ENCODE measurements at places on chromosomes 2 and 18.

DNA sequence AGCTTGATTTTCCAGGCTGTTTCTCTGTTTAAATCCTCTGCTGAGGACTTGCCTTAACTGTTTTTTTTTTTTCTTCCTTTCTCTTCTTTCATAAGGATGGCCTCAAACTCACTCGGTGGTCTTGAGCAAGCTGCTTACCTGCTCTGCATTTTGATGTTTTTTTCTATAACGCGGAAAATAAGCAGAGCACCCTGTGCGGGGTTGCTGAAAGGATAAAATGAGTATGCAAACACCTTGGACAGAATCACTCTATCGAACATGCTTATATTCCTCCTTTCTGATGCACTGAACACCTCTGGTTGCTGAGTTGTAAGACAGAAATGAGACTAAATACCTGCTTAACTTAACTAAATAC is 41.1 kb upstream of the DSC1 start:
- DNase-seq: no peak

DNA sequence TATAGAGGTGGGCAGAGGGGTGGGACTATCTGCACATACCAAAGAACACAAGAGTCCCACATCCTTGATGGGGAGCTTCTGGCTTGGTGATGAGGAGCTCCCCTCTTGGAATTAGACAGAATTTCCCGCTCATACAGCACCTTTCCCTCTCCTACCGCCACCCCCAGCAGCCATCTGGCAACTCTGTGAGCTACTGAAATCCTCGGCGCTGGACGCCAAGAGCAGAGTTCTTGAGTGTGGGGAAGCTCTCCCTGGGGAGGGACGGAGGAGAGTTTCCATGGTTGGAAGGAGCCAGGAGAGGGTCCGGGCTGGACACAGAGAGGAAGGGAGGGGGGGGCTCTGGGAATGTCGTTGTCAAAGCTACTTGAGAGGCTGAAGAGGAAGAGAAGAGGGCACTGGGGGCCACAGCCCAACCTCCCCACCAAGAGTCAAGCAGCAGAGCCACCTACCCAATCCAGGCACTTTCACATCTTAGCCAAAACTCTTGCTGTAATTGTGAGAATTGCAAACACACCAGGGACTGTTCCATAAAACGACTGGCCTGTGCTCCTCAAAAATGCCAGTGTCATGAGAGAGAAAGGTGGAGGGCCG is 89.4 kb upstream of the MCFD2 start:
- no peak for DNase-seq

DNA sequence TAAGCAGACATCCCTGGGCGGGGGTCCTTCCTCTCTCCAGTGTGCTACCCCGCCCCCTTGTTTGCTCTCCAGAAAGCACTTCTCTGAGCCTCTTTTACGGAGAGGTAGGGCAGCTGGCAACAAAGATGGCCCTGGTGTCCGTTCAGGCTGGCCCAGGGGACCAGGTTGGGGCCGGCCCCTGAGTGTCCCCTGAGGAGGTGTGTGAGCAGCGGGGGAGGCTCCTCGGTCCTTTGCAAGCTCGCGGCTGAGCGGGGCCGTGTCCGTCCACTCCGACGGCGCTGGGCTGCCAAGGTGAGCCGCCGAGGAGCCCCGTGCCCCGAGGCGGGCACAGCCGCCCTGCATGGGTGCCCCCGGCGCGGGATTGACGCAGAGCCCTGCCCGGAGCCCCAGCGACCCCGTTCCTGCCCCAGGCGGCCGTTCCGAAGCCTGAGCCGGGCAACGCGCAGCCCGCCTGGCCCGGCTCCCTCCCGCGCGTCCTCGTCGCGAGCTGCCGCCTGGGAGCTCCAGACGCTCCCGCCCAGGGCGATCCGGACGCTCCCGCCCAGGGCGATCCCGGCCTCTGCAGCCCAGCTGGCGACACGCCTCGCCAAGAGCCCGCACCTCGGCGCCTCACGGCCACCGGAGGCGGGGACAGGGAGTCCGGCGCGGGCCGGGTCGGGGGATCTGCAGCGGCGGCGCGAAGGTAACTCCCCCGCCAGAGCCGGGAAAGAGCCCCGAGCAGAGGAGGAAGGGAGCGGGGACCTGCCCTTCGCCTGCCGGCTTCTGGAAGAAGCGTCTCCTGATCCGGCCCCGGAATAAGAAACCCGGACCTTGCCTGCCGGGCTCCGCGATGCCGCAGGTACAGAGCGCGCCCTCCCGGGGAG is at the start of gene PROKR1:
PROKR1 (plus strand) TSS at position 569 of the 863 bp plus-strand sequence. CDS start 2,243 bp downstream, outside the sequence.
- DNase-seq: peak; percentile 22

GRCh38 chr2:237626813-237627440 is 460 bp upstream of the LRRFIP1 start:
- DNase-seq: no peak

DNA sequence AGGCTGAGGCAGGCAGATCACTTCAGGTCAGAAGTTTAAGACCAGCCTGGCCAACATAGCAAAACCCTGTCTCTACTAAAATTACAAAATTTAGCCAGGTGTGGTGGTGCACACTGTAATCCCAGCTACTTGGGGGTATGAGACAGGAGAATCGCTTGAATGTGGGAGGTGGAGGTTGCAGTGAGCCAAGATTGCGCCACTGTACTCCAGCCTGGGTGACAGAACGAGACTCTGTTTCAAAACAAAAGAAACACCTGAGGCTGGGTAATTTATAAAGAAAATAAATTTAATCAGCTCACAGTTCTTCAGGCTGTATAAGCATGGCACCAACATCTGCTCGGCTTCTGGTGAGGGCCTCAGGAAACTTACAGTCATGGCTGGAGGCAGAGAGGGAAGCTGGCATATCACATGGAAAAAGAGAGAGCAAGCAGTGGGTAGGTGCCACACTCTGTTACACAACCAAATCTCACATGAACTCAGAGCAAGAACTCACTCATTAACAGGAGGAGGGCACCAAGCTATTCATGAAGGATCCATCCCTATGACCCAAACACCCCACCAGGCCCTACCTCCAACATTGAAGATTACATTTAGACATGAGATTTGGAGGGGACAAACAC is 244.1 kb upstream of the RBBP8 start:
- no peak for DNase-seq

DNA sequence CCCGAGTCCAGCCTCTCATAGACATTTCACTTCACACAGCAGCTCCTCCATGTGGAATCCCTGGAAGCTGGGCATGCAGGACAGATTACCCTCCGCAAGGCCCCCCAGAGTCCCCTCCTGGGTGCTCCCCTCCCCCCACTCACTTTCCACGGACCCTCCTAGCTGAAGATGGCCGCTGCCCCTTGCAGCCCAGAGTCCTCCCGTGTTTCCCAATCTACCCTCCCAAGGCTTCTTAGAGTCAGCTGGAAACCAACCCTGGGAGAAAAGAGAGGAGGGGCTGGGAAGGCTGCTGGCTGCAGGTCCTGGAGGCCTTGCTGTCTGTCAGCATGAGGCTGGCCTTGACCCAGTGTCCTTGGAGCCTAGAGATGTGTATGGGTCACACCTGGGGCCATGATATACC is 49.0 kb upstream of the HAAO start:
- no peak for DNase-seq

GRCh38 chr2:238457927-238458324 is 31.2 kb downstream of the ASB1 start:
- DNase-seq: no peak

GRCh38 chr2:219689676-219690628 is 62.5 kb downstream of the SLC4A3 start:
- DNase-seq: peak; percentile 64

GRCh38 chr2:157891643-157892041 is 15.5 kb upstream of the ACVR1 start:
- DNase-seq: no peak

DNA sequence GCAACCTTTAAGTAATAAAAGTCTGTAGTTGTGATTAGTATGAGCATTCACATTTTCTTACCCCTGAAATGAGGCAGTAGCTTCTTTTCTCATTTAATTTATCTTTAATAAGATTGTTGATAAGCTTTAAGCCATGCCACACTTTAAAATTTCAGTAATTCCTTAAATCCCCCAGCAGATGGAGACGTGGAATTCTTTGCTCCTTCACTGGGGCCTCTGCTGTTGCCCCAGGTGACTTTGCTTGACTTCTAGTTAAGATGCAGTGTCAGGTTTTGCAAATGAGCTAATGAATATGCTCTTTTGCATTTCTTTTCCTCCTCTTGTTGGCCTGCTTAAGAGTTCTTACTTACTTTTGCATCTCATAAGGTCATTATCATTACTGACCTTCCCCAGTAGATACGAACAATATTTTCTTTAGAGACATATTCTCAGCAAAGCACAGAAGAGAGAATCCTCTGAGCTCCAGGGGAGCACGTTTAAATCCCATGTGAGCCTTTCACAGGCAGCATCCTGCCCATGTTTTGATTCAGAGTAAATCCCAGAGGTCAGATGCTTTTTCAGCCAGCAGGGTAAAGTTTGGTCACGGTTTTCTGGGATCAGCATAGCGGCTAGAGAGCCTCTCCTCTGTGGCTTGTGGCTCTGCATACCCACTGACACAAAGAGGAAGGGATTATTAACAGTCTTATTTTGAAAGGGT is 222.9 kb downstream of the PTPRM start:
- DNase-seq: peak; percentile 64

DNA sequence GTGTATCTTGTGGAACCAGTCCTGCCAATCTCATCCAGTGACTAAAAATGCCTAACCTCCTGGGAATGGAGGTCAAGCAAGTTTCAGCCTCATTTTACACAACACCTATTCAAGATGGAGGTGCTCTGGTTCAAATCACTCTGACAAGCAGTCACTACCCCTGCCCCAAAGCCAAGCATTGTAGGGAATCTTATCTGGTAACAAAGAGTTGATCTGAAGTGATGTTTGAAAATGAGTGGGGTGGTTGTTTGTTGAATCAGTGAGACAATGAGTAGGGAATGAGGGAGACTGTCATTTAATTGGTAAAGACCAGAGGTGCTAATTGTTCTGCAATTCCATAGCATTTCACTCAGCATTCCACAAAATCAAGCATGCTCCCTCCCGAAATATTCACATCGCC is 132.0 kb downstream of the RND3 start:
- no peak for DNase-seq

- DNase-seq: no peak
Measured at GRCh38 chr2:241944821-241945220, 75.3 kb downstream of the RTP5 start.

GRCh38 chr18:48879008-48879431 is 71.7 kb downstream of the SMAD7 start:
- no peak for DNase-seq

DNA sequence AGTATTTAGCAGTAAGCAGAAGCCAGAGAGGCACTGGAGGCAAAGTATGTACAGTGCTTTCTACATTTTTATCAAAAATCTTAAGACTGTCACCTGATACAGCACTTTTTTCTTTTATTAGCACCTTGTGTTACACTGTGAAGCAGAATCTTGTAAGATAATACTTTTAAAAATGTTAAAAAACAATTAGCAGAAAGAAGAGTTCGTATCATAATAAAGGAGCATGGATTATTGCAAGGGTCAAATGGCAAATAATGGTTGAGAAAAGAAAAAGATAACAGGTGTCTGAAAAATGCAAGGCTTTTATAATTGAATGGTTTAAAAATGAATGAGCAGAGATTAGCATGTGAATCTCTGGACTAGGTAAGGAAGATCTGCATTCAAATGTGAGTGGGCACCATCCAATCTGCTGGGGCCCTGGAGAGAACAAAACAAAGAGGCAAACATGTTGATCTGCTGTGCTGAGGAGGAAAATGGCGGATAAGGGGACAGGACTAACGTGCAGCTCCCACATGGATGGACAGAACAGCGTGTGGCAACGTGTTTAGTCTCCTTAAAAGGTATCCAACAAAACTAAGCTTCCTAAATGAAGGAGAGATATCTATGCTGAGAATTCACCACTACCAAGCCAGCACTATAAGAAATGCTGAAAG is 9.5 kb downstream of the CEBPZOS start:
- no peak for DNase-seq

- peak; percentile 62 for DNase-seq
Measured at GRCh38 chr2:15112216-15112615, 448.9 kb downstream of the NBAS start.

GRCh38 chr2:161423421-161424393 is 7.6 kb downstream of the TBR1 start:
- DNase-seq: peak; percentile 32

DNA sequence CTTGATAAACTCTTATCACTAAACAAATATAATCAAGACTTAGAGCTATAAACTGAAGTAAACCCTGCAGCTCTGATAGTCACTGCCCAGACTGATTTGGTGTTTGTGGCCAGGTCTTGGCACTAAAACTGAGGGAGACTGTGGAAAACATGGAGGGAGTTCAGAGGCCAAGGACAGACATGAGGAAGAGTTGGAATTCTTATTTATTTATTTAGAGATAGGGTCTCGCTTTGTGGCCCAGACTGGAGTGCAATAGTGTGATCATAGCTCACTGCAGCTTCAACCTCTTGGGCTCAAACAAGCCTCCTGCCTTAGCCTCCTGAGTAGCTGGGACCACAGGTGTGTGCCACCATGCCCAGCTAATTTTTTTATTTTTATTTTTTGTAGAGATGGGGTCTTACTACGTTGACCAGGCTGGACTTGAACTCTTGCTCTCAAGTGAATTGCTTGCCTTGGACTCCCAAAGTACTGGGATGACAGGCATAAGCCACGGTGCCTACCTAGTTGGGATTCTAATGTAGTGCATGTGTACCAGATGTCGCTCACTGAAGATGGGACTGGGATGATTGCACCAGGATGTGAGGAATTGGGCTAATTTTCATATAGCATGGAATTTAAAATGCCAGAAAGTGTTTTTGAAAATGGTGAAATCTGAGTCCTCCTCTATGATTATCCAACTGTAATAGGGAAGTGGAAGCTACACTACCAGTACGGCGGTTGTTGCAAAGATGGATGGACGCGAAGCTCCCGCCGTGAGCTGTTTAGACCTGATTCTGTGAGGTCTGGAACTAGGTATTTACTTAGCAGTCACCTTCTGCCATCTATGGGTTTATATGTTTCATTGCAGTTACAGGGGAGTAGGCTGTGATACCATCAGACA is 52.7 kb upstream of the CTLA4 start:
- DNase-seq: peak; percentile 89

DNA sequence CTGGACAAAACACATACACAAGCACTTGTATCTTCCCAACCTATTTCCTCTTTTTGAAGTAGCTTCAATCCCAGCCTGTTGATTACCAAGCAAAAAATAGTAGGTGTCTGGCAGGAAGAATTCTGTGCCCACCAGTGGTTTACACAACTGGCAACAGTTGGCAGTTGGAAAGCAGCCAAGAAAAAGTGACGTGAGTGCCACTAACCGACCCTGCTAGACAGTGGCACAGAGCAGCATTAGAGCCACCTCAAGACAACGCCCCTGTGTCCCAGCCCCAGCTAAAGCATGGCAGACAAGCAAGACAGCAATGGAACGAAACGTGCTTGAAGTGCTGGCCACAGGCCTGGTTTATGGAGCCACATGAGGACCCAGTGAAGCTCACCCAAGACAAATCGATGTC is 379.6 kb downstream of the FBXO15 start:
- DNase-seq: no peak

- DNase-seq: no peak
Measured at GRCh38 chr2:69210385-69210784, 176.6 kb downstream of the GFPT1 start.

Measured in lung microvascular endothelial cell (primary cell).